ENCODE measurements at places on chromosomes 2 and 18. TPM values are rescaled to one million over a fixed set of nuclear protein-coding genes. Genes with fewer than 3 reads are reported as not detected.

- no peak for DNase-seq
Observed at GRCh38 chr2:180652794-180653193, 327.6 kb upstream of the UBE2E3 start.

GRCh38 chr2:10591207-10591606, 98.6 kb downstream of the NOL10 start:
- no peak for DNase-seq

- no peak for DNase-seq
Observed at GRCh38 chr2:168120310-168120709, 127.1 kb downstream of the STK39 start.

GRCh38 chr2:169018390-169018789, 12.7 kb downstream of the ABCB11 start:
- no peak for DNase-seq

DNA sequence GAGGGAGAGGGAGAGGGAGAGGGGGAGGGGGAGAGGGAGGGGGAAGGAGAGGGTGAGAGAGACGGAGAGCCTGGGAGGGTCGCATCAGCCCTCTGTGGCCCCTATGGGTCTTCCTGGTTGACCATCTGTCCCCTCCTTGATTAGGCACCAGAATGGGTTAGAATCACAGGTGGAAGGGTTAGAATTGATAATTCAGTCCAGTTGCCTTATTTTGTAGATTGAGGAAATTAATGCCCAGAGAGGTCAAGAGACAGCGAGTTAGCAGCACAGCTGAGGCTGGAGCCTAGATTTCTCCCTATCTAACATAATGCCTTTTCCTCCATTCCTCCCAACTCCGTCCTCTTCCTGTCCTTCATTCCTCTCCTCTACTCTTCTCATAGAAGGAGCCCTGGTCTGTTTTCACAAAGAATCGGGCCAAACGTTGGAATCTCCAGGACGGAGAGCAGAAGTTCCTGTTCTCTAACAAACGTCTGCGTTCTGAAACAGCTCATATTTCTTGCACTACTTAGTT, 338 bp upstream of the THUMPD2 start:
- no peak for DNase-seq

- DNase-seq, result no peak
Observed at GRCh38 chr2:204900910-204901309, 355.6 kb downstream of the PARD3B start.

GRCh38 chr2:26471289-26471688, 6.6 kb downstream of the OTOF start:
- no peak for DNase-seq

DNA sequence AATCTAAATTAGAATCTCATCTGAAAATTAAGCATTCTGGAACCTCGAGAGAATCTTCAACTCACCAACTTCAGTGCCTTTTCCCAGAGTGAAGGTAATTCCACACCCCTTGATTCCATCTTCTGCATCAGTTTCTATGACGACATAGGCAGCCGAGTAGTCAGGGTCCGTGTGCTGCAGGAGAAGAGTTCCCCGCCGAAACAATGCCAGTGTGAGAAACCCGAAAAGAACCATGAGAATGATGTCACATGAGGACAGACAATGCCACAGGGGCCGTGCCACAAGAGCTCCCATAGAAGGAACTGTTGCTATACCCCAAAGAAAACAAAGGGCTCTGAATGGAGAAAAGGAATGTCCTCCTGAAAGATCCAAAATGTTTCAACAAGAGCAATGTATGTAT, 6.0 kb downstream of the ENOSF1 start:
- no peak for DNase-seq

GRCh38 chr2:152740743-152741328, 22.4 kb downstream of the ARL6IP6 start:
- no peak for DNase-seq

DNA sequence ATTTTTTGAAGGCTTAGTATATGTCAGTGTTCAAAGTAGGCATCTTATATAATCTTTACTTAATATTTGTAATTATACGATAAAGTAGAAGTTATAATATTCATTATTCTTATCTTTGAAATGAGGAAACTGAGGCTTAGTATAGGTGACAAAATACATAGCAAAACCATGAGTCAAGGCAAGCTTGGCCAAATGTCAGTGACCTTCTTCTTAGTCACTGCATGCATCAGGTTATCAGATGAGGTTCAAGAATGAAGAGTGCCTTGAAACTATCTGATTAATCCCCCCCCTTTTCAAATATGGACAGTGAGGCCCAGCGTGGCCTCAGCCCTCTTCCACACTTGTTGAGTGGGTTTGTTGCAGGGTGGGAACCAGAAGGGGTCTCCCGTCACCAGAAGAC, 59.3 kb downstream of the PMAIP1 start:
- no peak for DNase-seq

DNA sequence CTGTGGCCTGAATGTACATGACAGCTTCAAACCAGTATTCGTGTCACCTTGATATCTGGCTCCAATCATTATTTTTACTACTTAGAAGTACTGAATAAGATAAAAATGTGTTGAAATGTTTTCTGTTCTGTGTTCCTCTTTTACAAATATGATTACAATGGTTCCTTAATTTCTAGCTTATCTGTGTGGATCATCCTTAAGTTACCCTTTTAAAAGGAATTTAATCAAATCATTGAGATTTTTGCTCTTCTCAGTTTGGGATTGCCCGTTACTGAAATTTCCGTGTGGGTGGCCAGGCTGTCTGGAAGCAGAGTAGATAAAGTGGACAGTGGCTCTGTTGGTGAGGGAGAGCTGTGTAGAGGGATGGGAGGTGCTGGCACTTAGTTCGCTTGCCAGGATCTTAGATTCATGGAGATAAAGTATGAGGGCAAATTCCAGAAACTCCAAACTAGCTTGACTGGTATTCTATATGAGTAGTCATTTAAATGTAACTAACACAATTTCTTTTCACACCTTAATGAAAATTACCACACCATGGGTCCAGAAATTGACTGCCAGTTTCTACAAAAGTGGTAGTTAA, 27.4 kb upstream of the SAG start:
- no peak for DNase-seq

DNA sequence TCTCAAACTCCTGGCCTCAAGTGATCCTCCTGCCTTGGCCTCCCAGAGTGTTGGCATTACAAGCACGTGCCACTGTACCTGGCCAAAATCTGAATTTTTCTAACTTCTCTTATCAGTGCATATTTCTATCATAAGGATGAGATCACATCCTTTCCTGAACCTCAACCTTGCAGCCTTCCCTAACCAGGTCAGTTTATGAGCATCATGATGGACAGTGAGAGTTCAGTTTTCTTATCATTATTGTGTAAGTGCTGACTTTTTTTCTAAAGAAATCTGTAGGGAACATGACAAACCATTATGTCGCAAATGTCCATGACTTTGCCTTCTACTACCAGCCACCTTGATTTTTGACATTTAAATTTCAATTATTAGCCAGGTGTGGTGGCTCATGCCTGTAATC, 31.5 kb downstream of the MRPL33 start:
- no peak for DNase-seq

DNA sequence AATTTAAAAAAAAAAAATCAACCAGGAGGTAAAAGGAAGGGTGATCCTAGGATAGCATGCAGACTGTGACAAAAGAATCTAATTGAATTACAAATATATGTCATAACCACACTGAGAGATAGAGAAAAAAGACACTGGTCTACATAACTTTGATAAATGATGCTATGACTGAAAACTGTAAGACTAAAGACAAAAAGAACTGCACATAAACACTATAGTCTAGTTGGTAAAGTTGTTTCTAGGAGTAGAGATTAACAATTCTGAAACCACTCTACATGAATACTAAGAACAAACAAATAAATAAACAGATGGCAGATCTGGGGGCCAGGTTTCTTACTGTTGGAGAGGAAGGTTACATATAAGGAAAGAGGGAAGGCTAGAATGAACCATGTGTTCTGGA, 14.6 kb upstream of the CHAC2 start:
- DNase-seq, result no peak

DNA sequence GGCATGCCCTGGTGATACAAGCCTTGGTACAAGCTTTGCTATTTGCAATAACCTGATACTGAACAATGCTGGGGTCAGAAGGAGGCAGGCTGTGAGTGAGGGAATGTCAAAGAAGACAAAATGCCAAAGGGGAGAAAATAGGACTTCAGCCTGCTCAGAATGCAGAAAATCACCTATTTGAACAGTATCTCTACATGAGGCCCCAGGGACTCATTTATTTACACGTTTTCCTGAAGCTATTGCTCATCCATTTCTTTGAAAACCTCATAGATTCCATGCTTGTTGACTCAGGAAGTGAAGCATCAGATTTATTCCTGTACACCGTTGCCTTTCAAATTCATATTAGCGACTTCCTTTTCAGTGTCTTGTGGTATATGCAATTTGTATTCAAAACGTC, 69.4 kb upstream of the CBLN2 start:
- no peak for DNase-seq

Gene IRS1
- total RNA-seq, result 11.2 TPM

Gene APCDD1
- 8.3 TPM for total RNA-seq

Gene RGPD4
- 0.08 TPM for total RNA-seq

Gene PLCD4
- total RNA-seq, result 1.0 TPM

Gene DLX2
- total RNA-seq, result 0.11 TPM

Gene KIAA2012
- total RNA-seq, result 0.11 TPM

Gene PROKR1
- total RNA-seq, result 0.09 TPM

Gene IL1F10
- total RNA-seq, result not detected
